ENCODE measurements at places on chromosomes 3 and 15.

DNA sequence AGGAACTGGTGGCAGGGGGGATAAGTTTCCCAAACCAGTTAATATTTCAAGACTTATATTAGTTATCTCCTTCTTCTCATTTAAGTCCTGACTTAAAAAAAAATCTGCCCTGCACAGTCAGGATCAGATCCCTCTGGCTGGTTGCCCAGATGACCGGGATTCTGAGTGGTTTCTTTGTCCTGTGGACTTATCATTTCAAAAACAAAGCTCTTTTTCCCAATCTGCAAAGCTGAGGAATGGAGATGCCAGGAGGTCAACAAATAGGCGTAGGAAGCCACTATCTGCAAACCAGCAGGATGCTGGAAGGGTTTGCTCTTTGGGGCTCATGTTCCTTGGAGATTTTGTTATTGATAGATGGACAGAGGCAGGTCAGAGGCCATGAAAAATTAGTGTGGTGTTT is 5.8 kb downstream of the C3orf20 start:
- DNase-seq = no peak

- DNase-seq = peak; percentile 44
Observed at GRCh38 chr3:32392536-32393302, 1.1 kb downstream of the CMTM7 start.

GRCh38 chr3:25823314-25823713 is 33.4 kb downstream of the OXSM start:
- DNase-seq = no peak

- no peak for DNase-seq
Observed at GRCh38 chr3:194869482-194870169, 183.9 kb downstream of the FAM43A start.

- DNase-seq = peak; percentile 67
Observed at GRCh38 chr3:111917300-111917699, 58.2 kb downstream of the PHLDB2 start.

DNA sequence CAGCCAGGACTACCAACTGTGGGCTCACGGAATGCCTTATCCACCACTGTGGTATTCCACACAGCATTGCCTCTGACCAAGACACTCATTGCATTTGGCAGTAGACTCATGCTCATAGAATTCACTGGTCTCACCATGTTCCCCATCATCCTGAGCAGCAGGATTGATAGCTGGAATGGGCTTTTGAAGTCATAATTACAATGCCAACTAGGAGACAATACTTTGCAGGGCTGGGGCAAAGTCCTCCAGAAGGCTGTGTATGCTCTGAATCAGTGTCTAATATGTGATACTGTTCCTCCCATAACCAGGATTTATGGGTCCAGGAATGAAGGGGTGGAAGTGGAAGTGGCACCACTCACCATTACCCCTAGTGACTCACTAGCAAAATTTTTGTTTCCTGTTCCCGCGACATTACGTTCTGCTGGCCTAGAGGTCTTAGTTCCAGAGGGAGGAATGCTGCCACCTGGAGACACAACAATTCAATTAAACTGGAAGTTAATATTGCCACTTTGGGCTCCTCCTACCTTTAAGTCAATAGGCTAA is 58.6 kb upstream of the CCDC80 start:
- DNase-seq = peak; percentile 52

- peak; percentile 58 for DNase-seq
Observed at GRCh38 chr3:36944012-36944640, 728 bp downstream of the TRANK1 start.

DNA sequence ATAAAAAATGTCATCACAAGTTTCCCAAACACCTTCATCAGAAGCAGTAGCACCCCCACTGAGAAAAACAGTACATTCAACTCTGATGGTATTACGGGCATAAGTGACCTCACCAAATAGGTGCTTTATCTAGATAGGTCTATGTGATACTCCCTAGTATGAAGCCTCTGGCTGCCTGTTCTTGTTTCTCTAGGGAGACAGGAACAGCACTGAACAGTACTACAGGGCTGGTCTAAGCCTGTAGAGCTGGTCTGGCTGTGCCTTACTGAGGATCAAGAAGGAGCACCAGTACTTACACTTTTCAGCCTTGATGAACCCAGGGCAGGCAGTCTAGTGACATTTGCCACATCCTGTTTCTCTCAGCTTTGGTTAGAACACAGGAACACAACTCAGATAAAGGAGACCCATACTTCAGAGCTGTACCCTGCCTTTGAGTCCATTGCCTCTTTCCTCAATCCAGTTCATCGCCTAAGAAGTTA is 35.9 kb downstream of the OXNAD1 start:
- DNase-seq = no peak

GRCh38 chr3:101868534-101869464 is 19.5 kb downstream of the NFKBIZ start:
- peak; percentile 18 for DNase-seq

DNA sequence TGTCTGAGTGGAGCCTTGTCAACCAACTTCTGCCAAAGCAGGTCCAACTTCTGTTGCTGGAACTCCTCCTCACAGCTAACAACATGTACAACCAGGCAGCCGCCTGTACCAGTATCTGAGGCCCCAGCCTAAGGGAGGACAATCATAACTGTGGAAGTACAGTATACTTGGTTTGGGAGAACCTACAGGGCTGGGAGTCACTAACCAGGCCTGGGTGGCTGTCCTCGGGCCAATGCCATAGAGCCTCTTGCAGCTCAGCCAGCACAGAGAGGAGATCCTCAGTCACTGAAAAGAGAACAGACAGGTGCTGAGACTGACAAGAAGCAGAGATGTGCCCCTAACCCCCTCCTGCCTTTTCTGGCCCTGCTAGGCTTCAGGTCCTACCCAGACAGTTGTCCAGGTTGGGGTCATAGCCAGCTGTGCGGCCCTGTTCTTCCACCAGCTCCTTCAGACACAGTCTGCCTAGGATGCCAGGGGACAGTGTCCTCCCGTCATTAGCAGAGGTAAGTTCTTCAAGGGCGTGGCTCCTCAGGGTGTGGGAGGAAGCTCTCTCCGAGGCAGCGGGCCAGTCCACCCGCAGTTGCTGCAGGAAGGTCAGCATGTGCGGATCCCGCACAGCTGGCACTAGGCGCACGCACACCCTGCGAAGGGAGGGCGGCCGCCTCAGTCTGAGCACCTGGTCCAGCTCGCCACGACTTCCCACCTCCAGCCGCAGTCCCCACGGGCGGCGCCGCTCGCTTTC is 980 bp downstream of the DALRD3 start:
- no peak for DNase-seq

GRCh38 chr3:81580355-81580754 is 181.1 kb downstream of the GBE1 start:
- DNase-seq = no peak

GRCh38 chr3:121998030-121998580 is 23.9 kb downstream of the ILDR1 start:
- DNase-seq = no peak

DNA sequence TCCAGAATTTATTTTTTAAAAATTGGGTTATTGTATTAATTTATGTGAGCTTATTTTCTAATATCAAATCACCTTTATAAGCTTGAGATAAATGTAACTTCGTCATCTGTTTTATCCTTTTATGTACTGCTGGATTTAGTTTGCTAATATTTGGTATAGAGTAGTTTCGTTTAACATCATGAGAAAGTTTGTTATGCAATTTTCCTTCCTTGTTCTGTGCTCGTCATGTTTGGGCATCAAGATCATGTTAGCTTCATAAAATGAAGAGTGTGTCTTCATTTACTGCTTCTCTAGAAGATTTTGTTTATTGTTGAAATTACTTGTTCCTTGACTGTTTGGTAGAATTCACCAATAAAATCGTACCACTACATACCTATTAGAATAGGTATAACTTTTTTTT is 262.1 kb upstream of the SATB1 start:
- DNase-seq = no peak

- DNase-seq = no peak
Observed at GRCh38 chr3:171940151-171940649, 97.1 kb downstream of the TMEM212 start.

- DNase-seq = no peak
Observed at GRCh38 chr3:174907027-174907426, 47.9 kb downstream of the NAALADL2 start.
